Activated CD8-positive, alpha-beta memory T cell treated with anti-CD3 and anti-CD28 coated beads for 1 hour (primary cell): ENCODE measurements at places on chromosomes 2 and 18.
A peak's percentile ranks its signal among the peaks of the same experiment; 100 is the strongest.

DNA sequence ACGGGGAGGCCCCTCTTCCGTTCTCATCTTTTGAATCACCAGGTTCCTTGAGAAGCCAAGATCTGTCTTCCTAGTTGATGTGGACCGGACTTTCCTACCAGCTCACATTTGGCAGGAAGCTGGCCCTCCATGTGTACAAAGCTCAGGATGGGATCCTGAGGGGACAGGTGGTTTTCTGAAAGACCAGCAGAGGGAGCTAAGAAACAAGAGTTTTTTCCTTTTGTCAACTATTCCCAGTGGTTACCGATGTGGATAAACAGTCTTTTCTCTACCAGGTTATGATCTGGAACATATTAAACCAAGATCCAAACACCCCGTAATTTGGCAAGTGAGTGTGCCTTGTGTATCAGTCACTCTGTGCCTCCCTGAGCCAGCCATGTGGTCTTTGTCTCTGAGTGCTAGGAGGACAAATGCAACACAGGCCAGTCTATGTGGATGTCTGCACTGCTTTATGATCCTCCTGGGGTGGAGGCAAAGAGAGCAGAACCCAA lies 25.1 kb upstream of the ARHGAP25 start:
- DNase-seq, result no peak

DNA sequence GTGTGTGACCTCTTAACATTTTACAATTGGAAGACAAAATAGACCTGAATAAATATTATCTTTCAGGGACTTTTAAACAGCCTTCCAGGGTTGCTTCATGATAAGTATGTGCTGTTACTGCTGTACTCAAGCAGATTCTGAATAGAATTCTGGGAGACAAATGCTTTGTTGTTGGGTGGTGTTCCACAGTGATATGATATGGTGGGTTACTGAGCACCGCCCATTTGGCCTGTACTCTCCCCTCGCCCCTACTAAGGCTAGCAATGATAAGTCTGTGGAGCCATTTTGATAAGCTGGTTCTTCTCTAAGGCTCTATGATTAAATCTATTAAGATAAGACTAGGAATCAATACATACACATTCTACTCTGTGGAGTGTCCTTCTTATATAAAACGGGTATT lies 89.8 kb upstream of the ITGA4 start:
- DNase-seq, result no peak

DNA sequence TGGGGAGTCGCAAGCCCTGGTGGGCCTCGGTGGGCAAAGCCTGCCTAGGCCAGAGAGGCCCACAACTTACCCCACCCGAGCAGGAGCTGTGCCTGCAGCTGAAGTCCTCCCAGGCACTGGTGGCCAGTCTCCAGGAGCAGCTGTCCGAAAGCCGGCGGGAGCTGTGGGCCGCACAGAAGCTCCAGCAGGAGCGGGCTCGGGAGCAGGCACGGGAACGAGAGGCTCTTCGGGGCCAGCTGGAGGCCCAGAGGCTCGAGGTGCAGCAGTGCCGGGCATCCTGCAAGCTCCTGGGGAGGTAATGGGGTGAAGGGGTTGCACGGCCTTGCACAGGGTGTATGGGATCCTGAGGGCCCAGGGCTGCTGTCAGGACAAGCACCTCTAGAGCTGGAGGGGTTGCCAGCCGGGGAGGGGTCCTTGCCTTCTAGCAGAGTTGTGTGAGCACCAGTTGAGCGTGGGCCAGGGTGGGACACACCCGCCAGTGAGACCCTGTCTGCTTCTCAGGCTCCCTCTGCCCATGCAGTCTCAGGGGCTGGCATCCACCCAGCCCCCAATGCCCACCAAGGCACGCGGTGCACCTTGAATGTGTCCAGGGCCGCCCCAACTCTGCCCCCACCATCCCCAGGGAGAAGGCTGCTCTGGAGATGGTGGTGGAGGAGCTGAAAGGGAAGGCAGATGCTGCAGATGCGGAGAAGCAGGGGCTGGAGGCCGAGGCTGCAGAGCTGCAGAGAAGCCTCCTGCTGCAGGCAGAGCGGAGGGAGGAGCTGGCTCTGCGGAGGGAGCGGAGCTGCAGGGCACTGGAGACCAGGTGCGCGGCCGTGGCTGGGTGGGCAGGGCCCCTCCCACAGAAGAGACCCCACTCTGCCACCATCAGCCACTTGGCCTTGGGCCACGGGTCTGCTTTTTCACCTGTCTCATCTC lies 27.2 kb downstream of the CROCC2 start:
- no peak for DNase-seq

DNA sequence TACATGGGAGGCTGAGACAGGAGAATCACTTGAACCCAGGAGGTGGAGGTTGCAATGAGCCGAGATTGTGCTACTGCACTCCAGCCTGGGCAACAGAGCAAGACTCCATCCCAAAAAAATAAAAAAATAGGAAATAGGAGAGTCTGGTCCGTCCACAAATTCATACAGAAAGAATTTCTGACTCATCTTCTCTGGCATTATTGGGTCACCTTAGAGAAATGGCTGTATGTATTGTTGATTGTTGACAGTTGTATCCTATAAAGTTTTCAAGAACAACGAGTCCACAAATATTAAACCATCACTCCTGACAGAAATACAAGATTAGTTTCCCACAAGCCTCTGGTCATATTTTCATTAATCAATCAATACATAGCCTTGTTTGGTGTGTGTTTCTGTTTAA lies 20.4 kb downstream of the RBM43 start:
- no peak for DNase-seq

- no peak for DNase-seq
Observed at GRCh38 chr2:134170294-134170693, 83.6 kb upstream of the MGAT5 start.

- no peak for DNase-seq
Observed at GRCh38 chr2:53854678-53855077, 5.1 kb downstream of the GPR75 start.

GRCh38 chr2:61759718-61760117 lies 94.1 kb downstream of the FAM161A start:
- DNase-seq, result no peak

DNA sequence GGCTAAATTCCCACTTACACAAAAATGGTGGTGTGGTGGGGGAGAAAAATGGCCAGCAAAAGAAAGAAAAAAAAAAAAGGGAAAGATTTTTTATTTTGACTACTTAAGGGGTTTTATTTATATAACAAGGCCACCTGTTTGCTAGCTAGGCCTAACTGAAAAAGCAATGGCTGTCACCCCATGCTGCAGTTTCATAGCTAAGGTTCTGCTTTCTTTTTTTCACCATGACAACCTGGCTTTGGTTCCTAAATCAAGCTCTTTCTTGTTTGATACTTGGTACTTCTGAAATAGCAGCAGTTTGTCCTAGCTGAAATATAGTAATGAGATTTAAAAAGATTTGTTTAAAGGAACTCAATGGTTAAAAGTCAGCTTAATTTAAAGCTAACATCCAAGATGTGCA lies 433.2 kb upstream of the MEX3C start:
- no peak for DNase-seq

GRCh38 chr2:224881846-224882245 lies 160.4 kb downstream of the DOCK10 start:
- no peak for DNase-seq

DNA sequence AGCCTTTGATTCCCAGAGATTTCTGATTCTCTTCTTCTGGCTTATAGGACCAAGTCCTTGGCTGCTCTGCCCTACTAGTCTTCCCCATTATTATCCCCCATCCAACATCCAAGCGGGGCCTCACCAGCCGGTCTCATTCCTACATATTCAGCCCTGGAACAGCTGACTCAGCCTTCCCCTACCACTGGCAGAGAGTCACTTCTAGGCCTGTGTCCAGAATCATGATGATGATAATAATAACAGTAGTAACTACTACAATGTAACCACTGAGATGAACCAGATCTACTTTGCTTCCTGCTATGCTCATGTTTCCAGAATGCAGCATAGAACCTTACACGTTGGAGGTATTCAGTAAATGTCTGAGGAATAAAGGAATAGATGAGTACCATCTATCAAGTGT lies 295.2 kb downstream of the SRBD1 start:
- DNase-seq, result no peak

GRCh38 chr2:68351997-68352396 lies 13.1 kb upstream of the PLEK start:
- no peak for DNase-seq

DNA sequence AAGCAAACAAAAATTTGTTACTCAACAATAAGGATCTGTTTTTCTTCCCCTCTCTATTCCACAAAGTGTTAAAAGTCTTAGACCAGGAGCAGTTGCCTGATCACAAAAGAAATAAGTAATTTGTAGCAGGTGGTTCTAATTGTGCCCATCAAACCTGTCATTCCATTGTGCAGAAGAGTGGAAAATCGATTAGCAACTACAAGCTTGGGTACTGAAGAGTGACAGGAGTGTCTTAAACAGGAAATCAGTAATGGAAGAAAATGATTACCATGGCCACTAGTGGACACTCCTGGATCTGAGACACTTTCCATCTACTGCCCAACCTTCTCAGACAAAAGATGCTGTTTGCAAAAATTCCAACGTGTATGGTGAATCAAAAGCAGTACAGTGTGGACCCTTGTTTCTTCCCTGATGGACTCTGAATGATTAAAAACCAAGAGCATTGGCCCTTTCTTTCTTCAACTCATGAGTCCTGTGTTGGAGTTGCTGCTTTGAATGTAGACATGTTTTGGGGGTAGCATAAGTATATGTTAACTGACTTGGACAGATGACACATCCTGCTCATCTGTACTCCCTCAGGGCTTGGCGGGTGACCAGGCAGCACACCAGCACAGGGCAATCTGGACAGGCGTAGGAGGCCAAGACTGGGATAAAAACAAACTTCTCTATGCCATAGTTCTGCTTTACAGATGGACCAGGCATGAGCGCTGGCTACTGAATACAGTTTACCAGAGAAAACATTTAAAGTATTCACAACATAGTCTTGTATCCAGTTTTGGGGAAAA lies 51.9 kb downstream of the PLA2R1 start:
- DNase-seq, result no peak

- DNase-seq, result no peak
Observed at GRCh38 chr18:6279308-6279707, 135.4 kb downstream of the L3MBTL4 start.

GRCh38 chr2:234951664-234952269 lies at the start of gene SH3BP4:
SH3BP4 (plus strand) TSS chr2:234952017; CDS start chr2:235035003, 82,986 bp downstream.
- DNase-seq, result peak; percentile 5

- no peak for DNase-seq
Observed at GRCh38 chr2:23606968-23607367, 222.0 kb downstream of the KLHL29 start.

DNA sequence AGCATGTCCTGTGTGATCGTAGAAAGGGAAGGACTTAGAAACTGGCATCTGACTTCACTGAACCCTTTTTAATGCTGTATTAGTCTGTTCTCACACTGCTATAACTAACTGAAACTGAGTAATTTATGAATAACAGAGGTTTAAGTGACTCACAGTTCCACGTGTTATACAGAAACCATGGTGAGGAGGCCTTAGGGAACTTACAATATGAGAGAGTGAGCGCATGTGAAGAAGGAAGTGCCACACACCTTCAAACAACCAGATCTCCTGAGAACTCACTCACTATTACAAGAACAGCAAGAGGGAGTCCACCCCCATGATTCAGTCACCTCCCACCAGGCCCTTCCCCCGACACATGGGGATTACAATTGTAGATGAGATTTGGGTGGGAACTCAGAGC lies 811.3 kb downstream of the CPS1 start:
- no peak for DNase-seq

GRCh38 chr2:32922501-32922900 lies 24.3 kb upstream of the LTBP1 start:
- no peak for DNase-seq

- no peak for DNase-seq
Observed at GRCh38 chr2:31373127-31373526, 41.4 kb downstream of the XDH start.

- no peak for DNase-seq
Observed at GRCh38 chr2:152420936-152421335, 86.0 kb downstream of the FMNL2 start.

GRCh38 chr2:134232868-134233727 lies 20.8 kb upstream of the MGAT5 start:
- no peak for DNase-seq

- DNase-seq, result no peak
Observed at GRCh38 chr2:59694176-59694575, 859.3 kb downstream of the BCL11A start.

- no peak for DNase-seq
Observed at GRCh38 chr18:23380817-23381216, 72.3 kb upstream of the RIOK3 start.

- no peak for DNase-seq
Observed at GRCh38 chr2:240601831-240602160, 15.3 kb downstream of the CAPN10 start.

GRCh38 chr2:28593160-28593755 lies 97.4 kb downstream of the PLB1 start:
- no peak for DNase-seq

DNA sequence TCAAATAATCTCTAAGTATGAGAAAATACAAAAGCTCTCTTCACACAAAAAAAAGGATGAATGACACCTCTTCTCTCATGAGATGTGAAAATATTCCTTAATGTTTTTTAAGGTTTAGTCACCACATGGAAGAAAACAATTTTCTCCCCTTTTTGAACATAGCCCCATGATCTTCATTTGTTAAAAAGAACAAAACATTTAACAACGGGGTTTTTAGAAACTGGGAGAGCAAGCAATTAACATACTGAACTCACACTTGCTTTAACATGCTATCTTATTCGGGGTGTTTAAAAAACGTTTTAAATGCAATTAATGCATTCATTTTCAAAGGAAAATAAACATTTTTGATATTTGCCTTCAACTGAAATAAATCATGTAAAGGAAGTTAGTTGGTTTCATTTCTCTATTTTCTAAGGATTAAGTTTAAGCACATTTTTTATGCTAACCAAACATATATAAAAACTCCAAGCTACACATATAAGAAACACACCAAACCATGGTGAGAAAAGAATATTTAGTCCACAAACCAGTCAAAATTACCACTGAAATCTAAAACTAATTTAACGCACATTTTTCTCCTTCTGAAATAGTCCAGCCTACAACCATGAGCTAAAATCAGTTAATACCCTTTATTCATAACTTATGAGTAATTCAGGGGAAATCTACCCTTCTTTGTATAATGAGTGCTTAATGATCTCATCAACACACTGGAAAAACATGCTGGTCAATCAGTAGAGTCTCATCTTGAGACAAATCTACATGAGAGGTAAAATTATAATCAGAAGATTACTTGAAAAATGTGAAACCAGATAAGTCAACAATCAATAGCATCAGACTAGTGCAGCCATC lies 8.2 kb downstream of the FBXO11 start:
- DNase-seq, result no peak
